ENCODE measurements at places on chromosomes 11 and 22.

DNA sequence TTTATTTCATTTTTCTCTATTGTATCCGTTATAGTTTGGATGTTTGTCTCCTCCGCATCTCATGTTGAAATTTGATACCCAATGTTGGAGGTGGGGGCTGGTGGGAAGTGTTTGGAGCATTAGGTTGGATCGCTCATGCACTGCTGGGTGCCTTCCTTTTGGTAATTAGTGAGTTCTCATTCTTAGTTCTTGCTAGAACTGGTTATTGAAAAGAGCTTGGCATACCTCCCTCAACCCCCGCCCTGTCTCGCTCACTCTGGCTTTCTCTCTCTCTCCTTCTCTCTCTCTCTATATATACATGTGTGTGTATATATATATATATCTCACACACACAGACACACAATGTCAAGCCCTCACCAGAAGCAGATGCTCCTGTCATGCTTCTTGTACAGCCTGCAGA is 978.7 kb downstream of the DLG2 start:
- DNase-seq = no peak

GRCh38 chr11:120785576-120785975 is 238.3 kb upstream of the TBCEL start:
- DNase-seq = no peak

DNA sequence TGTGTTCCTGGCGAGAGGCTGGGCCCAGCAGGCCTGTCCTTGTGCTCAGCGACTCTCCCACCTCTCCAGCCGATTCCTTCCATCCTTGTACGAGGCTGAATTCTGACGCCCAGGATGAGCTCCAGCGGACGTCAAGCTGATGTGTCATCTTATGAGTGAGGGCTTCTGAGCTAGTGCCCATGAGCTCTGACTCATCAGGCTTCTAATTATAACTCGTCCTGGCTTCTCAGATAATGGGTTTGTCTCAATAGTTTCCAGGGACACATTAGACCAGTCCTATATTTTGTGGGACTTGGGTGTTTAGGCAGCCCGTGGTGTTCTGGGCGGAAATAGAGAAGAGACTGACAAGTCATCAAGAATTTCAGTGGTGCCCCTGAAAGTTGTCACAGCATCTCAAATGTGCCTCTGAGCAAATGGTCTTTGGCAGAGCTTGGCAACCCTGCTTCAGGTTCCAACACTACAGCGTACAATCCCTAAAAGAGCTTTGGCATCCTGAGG is 108.2 kb upstream of the CD44 start:
- DNase-seq = peak; percentile 43

DNA sequence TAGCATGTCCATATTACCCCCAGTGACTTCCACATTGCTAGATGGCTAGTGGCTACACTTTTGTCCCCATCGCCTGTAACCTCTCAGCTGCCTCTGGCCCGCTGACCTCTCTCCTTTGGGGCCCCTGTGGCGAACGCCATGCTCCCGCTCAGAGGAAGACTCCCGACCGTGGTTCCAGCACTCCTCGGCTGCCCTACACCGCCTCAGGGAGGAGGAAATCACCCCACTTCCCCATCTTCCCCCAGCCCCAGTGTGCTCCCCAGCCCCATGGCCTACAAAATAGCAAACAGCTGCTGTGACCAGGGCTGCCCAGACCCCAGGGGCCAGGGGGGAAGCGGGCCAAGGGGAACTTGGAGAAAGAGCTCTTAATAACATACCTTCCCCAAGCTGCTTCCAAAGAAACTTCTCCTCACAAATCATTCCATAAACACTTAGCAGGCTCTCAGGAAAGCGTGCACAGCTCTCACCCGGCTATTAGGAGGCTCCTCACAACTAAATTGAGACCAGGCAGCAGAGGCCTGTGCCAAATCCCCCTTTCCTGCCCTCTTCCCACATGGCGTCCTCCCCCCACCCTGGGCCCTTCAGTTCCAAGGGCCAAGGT is 63.5 kb upstream of the WNT11 start:
- no peak for DNase-seq

GRCh38 chr11:93957397-93957952 is 63.7 kb upstream of the HEPHL1 start:
- no peak for DNase-seq

- no peak for DNase-seq
Observed at GRCh38 chr22:32707971-32708370, 93.5 kb upstream of the TIMP3 start.

- no peak for DNase-seq
Observed at GRCh38 chr11:35934981-35935380, 8.9 kb upstream of the LDLRAD3 start.

DNA sequence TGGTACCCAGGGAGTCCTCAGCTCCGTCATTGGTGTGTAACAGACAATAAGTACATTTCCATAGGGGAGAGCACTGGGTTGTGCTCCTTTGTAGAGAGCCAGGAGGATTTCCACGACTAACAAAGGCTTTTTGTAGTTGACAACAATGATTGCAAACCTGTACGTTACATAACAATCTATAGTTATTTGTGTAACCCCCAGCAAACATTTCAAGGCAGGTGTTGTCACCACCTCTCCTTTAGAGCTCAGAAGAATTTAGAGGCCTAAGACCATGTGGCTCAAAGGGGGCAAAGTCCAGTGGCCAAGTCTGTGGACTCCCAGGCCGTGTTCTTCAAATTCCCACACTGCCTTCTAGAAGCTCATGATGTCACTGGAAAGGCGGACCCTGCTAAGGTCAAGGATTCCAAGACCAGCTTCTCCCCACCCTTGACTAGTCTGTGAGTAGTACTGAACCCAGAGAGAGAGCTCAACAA is 15.8 kb downstream of the RPL27A start:
- no peak for DNase-seq

DNA sequence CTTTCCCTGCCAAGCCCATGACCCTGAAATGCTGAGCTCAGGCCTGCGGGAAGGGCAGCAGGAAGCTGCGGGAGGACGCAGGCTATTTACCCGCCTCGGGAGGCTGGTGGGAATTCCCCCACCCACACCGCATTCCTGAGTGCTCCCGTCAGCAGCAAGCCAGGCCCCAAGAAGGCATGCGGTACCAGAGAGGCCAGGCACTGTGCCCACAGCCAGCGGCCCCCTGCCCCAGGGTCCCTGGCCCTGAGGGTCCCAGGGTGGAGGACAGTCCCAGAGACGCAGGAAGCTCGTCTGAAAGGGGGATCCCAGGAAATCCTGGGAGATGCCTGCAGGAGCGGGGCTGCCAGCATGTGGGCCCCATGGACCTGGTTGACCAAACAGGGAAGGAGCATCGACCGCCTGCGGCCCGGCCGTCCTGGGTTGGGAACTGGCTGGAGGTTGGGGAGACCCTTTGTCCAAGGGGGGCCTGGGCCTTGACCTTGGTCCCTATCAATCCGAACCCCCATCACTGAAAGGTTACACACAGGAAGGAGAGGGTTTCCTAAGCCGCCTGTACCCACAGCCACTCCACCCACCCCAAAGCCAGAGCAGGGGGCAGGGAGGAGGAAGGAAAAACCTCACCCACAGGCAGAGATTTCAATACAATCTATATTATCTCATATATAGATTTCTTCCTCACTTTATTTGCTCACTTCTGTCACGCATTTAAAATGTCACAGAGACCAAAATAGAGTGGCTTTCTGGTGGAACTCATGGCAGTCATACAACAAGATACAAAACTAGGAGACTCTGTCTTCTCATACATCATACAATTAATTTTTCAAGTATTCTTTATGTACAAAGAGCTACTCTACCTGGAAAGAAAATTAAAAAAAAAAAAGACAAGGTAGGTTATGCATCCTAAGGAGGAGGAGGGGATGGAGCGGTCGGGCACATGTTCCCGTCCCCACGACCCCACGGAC is 17.1 kb downstream of the MAFF start:
- peak; percentile 74 for DNase-seq

DNA sequence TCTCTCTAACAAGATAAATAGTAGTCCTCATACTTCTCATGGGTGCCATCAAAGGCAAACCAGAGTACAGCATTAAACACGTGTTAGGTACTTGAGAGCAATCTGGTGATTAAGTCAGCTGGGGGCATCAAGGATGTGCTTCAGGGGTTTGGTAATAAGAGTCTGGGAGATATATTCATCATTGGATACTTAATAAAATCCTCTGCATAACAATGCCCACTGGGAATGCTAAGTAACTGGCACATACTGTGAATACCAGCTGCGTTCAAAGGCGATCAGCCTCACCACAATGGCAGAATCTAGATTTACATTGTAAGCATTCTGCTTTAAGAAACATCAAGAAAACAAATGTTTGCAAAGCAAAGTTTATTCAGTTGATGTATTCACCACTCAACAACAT is 268.6 kb upstream of the PITPNB start:
- no peak for DNase-seq

DNA sequence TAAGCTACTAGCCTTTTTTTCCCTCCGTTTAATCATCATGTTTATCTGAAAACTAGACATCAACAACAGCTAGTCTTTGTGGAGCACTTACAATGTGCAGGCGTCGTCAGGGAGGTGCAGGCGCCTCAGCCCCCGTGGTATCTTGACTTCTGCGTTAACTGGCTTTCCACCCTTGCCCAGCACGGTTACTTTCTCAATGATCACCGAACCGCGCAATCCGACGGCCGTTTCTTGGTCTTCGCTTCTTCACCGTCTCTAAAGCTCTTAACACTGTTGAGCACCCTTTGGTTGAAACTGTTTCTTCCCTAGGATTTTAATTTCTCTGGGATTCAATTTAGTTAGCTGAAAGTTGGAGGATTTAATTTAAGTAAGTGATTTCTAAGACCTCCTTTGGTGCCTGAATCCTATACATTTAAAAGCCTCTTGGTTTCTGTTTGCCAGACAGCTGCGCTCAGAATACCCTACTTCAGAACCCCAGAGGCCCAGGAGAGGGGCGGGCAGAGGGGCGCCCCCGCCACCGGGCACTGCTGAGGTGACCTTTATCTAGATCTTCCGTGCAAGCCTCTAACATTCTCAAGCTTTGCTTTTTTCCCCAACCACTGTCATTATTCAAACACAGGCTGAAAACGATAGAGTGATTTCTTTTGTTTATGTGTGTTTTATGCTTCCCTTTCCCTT is 18.0 kb upstream of the TMEM218 start:
- no peak for DNase-seq

- DNase-seq = no peak
Observed at GRCh38 chr22:42743501-42743991, 22.9 kb upstream of the A4GALT start.

DNA sequence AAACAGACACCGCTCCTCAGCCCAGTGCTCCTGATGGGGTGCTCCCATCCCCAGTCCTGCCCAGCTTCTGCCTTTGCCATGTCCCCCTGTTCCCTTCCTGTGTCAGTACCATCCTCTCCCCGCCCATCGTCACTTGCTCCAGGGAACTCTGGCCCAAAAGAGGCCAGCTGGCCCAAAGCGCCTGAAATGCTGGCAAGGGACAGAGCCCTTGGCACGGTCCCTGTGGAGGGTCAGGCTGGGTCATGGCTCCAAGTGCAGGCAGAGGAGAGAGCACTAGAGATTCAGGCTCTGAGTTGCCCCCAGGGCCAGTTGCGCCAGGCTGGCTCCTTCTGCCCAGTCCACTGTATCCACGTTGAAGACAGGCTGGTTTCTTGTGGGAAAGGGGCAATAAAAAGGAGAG is 8.4 kb upstream of the HDHD5 start:
- DNase-seq = no peak

- DNase-seq = no peak
Observed at GRCh38 chr11:77086521-77087472, 15.8 kb upstream of the OMP start.

DNA sequence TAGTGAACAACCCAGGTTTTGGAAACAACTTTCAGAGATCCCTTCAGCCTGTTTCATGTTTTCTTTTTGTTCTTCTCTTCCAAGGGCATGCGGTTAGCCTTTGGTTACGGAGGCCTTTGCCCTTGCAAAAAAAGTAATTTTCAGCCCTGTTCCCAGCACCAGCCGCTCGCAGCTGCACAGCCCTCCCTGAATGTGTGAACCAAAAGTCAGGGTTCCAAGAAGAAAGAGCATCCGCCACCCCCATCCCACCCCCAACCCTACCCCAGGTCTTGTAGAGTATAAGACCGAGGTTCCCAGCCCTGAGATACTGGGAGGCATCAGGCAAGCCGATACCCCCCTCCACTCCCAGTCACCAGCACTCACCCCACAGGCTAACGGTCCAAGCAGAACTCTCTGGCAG is 56.4 kb downstream of the IGLL1 start:
- DNase-seq = no peak

GRCh38 chr11:131235328-131236298 is 134.8 kb upstream of the NTM start:
- no peak for DNase-seq

DNA sequence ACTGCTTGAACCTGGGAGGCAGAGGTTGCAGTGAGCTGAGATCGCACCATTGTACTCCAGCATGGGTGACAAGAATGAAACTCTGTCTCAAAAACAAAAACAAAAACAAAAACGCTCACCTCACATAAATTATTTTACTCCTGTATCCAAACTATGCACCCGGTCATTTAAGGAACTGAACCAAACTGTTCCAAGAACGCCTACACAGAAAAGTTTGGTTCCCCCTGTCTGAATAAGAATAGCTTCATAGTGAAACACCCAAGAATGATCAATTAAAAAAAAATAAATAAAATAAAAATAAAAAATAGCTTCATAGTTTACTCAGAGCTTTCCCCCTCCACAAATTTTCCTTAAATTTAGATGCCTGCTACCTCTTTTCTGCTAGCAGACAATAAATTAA is 13.7 kb downstream of the NUP98 start:
- DNase-seq = no peak

GRCh38 chr11:83549984-83550667 is 264.0 kb upstream of the CCDC90B start:
- no peak for DNase-seq

GRCh38 chr11:119506436-119506835 is 83.5 kb upstream of the THY1 start:
- DNase-seq = no peak

DNA sequence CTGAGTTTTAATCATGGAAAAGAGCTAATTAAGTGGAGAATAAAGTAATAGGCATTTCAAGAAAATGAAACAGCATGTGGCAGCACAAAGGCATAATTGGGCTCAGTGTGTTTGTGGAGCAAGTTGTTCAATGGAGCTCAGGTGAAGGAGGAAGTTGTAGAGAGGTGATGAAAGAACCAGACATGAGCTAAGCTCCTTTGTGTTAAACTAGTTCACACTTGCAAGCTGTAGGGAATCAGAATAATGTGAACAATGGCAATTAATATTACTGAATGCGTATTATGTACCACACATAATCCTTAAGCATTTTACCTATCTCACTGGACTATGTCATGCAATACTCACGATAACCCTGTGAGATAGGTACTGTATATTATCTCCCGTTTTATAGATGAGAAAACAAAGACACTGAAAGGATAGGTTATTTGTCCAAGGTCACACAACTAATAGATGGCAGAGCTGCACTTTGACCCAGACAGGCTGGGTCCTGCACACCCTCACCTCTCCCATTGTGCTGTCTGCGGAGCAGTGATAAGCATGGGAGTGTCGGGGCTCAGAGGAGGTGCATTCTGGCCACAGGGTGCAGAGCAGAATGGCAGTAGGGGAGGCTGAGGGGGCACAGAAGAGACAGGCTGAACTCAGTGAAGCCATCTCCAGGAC is 8.9 kb downstream of the OLFML1 start:
- no peak for DNase-seq

- no peak for DNase-seq
Observed at GRCh38 chr11:122714484-122714883, 59.0 kb downstream of the UBASH3B start.

GRCh38 chr11:114447444-114447843 is 8.2 kb downstream of the REXO2 start:
- no peak for DNase-seq

Data from CD4-positive, alpha-beta T cell treated with Interleukin-10 for 1 hour (primary cell).